Hindlimb muscle (tissue), 1 donor: ENCODE measurements at places on chromosomes 5 and 9. TPM values are rescaled to one million over a fixed set of nuclear protein-coding genes. Genes with fewer than 3 reads are reported as not detected.

Gene SUSD1
- 8.5 TPM for polyA plus RNA-seq

Gene FNIP1
- polyA plus RNA-seq, result 12.7 TPM

Gene GABRG2
- not detected for polyA plus RNA-seq

Gene TERT
- not detected for polyA plus RNA-seq

Gene TMC1
- polyA plus RNA-seq, result 1.1 TPM

Gene PDE8B
- 2.4 TPM for polyA plus RNA-seq

Gene PFN3
- polyA plus RNA-seq, result not detected

Gene SLC4A9
- polyA plus RNA-seq, result 0.18 TPM

Gene SLC25A2
- not detected for polyA plus RNA-seq

Gene ZSWIM6
- polyA plus RNA-seq, result 8.8 TPM

Gene CDKN2A
- not detected for polyA plus RNA-seq

Gene N4BP3
- 31.8 TPM for polyA plus RNA-seq

Gene RLN1
- 0.48 TPM for polyA plus RNA-seq

Gene CAVIN4
- polyA plus RNA-seq, result 255 TPM

Gene WDR36
- 15.3 TPM for polyA plus RNA-seq

Gene DNM1
- 51.3 TPM for polyA plus RNA-seq

Gene TPPP
- 7.7 TPM for polyA plus RNA-seq

Gene TAF11L10
- polyA plus RNA-seq, result not detected

Gene FAM81B
- 10.9 TPM for polyA plus RNA-seq

Gene ATP10B
- 0.48 TPM for polyA plus RNA-seq

Gene CDX1
- polyA plus RNA-seq, result 0.19 TPM

Gene LURAP1L
- 13.2 TPM for polyA plus RNA-seq

Gene DDX4
- 0.23 TPM for polyA plus RNA-seq

Gene VCAN
- 211 TPM for polyA plus RNA-seq

Gene IL7R
- polyA plus RNA-seq, result 2.0 TPM

Gene BAG1
- polyA plus RNA-seq, result 96.4 TPM

Gene TRPM6
- polyA plus RNA-seq, result 0.32 TPM

Gene GMCL2
- not detected for polyA plus RNA-seq

Gene ISL1
- polyA plus RNA-seq, result 0.28 TPM

Gene RORB
- polyA plus RNA-seq, result 0.06 TPM

Gene HEMGN
- 4.2 TPM for polyA plus RNA-seq

Gene ZBED3
- polyA plus RNA-seq, result 7.4 TPM

Gene CXCL14
- polyA plus RNA-seq, result 41.2 TPM

Gene DMGDH
- 2.9 TPM for polyA plus RNA-seq

Gene KIAA0825
- 2.1 TPM for polyA plus RNA-seq

Gene GAPT
- 0.59 TPM for polyA plus RNA-seq
